AG09319 (cell line): ENCODE measurements at places on chromosomes 11 and 22.

- no peak for DNase-seq
These were observed 17.9 kb upstream of the SESN3 start for GRCh38 chr11:95248666-95249467.

- DNase-seq, result no peak
These were observed 98.5 kb upstream of the RRM1 start for GRCh38 chr11:3995949-3996554.

DNA sequence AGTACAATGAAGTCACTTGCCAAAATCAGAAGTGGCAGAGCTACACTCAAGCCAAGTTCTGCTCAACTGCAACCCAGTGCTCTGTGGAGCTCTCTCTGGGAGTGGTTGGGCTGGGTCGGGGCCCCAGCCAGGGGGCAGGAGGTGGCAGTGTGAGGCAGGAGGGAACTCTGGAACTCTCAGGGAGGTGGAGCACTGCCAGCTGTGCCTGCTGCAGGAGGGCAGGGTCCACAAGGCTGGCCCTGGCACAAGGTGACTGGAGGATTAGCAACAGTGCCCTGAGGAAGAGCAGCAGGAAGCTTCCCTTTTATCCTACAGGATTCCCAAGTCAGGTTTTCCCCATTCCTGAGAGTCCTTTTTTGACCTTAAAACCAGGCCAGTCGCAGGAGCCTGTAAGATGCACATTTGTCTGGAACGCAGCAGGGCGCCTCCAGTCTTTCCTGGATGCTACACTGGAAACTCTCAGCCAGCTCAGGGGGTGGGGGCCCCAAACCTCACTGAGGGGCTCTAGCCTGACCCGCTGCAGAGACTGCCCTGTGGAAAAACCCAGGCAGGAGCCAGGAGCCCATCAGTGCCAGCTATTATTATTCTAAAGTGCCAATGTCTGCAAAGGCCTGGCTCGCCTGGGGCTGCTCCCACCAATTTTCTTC, 31.8 kb downstream of the DKK3 start:
- no peak for DNase-seq

- no peak for DNase-seq
These were observed 5.5 kb upstream of the APOA1 start for GRCh38 chr11:116842909-116843308.

GRCh38 chr11:86196913-86197312, 47.6 kb upstream of the EED start:
- no peak for DNase-seq

- DNase-seq, result no peak
These were observed 74.5 kb downstream of the GRIK4 start for GRCh38 chr11:120586072-120586471.

DNA sequence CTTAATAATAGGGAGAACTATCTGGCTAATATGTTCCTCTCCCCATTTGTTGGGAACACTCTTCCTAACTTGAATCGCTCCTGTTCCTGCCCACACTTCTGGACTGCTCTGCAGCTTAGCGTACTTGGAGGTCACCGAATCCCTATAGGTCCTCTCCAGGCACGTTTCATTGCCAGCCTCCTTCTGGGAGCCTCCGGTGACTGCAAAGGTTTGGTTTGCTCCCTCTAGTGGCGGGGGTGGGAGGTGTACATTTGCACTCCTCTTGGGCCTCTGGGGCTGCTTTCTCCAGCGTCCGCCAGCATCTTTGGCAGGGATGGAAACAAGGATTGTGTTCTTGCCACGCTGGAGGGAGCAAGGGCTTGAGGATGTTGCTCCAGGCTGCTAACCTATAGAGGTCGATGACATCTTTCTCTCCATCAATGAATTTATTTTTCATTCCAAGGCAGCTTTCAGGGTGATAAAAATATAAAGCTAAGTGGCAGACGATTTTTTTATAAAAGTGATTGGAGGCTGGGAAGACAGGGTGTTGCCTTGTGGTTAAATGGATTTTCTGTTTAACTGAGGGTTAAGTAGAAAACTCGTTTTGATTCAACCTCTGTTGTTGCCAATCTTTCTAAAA, 48.7 kb downstream of the TSPAN18 start:
- DNase-seq, result no peak

DNA sequence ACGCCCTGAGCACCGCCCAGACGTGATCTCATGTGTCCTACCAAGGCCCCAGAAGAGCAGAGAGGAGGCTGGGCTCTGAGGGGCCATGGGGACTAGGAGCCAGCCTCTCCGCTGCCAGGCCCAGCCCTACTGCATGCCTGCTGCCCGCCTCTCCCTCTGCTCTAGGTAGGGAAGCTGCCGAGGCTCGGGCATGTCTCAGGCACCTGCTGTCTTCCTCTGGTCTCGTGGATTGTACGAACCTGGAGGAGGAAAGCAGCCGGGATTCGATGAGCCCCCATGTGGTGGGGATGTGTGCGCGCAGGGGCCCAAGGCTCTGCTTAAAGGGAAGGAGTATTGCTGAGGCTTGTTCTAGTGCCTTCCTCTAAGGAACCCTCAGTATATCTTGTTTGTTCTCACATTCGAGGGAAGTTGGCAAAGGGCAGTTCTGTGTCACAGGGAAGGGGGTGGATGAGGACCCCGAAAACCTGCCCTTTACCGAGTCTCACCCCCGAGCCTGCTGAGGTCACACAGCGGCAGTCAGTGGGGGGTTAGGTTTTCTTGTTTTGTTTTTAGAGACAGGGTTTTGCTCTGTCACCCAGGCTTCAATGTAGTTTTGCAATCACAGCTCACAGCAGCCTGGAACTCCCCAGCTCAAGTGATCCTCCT, 21.2 kb downstream of the DAGLA start:
- DNase-seq, result no peak

DNA sequence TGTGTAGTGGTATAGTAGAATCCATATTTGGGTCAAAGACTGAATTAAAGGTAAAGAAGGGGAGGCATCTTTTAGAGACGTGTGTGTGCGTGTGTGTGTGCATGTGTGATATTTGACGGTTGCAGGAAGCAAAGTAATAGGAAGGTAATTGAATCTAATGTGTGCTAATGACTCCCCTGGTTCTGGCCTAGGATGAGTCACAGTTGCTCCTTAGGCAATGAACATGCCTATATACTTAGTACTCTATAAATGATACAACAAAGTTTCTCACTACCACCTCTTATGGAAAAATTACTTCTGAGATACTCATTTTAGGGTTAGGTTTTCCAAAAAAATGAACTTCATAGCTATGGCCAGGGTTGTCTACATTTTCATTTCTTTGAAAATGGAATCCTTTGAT, 409.6 kb downstream of the GUCY1A2 start:
- DNase-seq, result no peak

GRCh38 chr11:110000031-110000502, 93.1 kb upstream of the ZC3H12C start:
- peak; percentile 72 for DNase-seq

DNA sequence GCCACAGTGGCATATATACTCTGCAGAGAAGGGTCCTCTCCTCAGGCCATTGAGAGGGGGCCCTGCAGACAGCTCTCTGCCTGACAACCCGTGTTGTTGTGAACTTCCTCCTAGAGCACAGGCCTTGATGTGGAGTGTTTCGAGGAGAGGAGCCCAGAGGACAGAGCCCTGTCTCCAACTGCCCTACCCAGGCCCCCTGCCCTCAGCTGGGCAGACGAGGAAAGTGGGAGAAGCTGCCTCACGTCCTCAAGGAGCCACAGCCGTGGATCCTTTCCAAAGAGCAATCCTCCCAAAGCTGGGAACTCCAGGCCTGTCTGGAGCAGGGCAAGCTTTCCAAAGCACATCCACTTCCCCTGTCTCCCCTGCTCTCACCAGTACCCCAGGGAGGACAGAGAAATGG, 10.7 kb downstream of the LMO1 start:
- no peak for DNase-seq

GRCh38 chr11:110173811-110174644, 80.8 kb downstream of the ZC3H12C start:
- no peak for DNase-seq

DNA sequence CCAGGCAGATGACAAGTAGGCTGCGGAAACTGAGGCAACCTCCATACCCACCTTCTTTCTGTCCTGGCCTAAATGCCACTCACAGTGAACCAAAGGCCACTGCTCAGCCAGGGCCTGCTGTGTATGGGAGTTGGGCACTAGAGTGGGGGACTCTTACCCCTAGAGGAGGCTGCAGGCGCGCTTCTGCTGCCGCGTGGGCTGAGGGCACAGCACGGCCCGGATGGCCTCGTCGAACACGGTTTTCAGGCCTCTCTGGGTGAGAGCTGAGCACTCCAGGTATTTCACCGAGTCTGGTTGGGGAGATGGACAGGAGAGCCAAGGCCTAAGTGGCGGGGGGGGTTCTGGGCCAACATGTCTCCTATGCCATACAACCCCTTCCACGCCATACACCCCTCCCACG, 14.2 kb upstream of the SSTR3 start:
- no peak for DNase-seq

DNA sequence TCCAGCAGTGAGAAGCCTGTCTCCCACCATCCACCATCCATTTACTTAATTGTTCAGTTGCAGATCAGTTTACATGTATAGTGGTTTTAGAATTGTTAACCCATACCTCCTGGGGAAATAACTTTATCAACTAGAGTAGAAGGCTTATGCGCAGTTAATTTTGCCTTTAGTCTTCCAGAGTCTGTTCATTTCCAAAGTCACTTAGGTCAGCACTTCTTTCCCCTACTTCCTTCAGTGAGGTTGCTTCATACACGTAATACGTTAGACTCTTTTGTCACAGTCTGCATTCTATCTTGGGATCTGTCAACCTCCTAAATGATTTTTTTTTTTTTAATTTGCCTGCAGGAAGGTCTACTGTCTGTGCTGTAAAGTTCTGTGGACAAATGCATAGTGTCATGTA, 495.6 kb upstream of the ISX start:
- DNase-seq, result no peak

DNA sequence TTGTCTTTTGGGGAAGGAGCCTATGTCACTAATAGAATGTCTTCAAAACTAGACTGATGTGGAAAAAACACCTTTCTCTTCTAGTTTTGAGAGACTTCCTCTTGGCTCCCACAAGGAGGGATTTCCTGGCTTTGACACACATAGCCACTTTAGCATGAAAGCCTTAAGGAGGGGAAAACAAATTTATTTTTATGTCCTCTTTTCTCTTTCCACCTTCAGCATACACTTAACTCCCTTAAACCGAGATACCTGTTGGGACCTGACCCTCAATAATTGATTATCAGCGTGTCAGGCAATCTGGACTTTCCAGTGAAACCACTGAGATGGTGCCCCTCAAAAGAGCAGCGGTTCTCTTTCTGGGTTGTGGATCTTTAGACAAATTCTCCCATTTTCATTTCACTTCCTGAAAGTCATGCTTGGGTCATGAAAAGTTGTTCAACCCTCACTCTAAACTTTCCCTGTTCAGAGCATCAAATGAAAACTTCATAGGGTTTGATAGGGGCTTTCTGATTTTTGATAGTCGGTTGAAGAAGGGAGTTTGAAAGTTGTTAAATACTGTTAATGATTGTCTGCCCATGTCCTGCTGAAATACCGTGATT, 9.1 kb downstream of the EFCAB6 start:
- no peak for DNase-seq

- DNase-seq, result no peak
These were observed 40.3 kb upstream of the AMOTL1 start for GRCh38 chr11:94727819-94728218.

DNA sequence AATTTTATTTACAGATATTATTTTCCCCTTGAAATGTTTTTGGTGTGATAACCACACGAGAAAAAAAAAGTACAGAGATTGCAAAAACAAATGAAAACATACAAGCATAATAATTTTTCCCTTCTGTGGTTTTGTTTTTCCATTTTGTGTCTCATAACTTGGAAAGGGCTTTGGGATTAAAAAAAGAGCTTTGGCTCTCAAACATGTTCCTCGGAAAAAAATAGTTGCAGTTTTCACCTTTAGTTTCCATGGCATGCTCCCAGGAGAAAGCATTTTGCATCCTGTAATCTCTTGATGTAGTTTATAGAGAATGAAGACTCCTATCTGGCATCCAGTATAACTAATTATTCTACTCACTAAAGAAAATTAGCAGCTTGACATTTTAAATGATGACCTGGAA, 362.1 kb upstream of the PDGFD start:
- no peak for DNase-seq

DNA sequence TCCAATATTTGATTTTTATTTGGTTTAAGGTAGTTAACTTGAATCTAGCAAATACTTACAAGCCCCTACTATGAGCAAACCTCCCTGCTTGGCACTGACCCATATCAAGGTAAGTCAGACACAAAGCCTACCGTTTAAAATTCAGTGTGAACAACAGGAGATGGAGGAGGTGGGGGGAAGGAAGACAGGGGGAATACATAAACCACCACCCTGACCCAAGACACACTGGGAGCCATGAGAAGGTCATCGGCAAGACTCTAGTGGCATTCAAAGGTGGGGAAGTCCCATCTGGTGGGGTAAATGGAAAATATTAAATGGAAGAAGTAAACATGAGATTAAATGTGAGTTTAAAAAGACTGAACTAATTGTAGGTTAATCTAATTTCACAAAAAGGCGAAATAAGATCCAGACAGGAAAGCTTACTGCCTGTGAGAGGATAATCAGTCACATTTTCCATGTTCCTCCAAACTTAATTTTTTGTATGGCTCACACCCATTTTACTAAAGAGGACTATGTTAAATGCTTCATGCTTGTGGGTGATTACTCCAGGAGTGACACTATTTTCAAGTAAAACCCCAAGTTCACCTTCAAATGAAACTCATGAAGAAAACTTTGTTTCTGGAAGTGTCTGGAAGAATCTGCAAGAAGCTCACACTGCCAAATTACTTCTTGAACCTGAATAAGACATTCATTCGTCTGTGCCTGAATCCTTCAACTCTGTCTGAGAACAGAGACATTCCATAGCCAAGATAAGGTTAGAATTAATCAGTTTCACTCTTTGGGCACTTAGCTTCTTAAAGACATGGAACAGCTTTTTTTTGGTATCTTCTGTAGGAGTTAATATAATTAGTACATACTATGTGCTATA, 51.7 kb downstream of the PITPNB start:
- no peak for DNase-seq

- no peak for DNase-seq
These were observed 5.6 kb downstream of the SLC37A4 start for GRCh38 chr11:119025099-119025473.

- DNase-seq, result no peak
These were observed 1.7 kb downstream of the MAPK8IP2 start for GRCh38 chr22:50602338-50602700.

- DNase-seq, result no peak
These were observed 8.4 kb downstream of the CBX6 start for GRCh38 chr22:38863531-38864131.

DNA sequence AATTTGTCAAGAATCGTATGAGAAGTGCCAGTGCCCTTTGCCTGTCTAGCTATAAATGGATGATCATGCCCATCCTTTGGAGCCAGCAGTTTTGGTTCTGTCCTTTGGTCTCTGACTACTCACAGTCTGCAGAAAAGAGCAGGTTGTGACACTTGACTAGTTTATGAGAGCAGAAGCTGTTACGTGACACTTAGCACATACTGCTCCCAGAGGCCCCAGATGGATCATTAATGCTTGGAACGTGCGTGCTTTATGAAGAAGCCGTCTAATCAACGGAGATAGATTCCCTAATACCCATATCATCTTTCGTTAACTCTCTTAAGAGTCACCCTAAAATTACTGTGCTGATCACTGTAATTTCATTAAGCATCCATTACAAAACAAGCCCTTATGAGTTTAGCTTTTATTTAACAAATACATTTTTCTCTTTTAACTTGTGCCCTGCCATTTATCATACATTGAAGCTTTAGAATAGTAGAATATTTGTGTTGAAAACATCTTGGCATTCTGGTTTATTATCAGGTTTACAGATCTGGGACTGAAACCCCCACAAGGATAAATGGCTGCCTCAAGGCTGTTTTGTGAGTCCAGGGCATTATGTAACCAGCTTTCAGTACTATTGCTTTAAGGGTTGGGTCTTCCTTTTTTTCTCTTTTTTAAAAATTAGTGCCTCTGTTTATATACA, 47.0 kb upstream of the ADORA2A start:
- no peak for DNase-seq
